ENCODE measurements at places on chromosomes 5 and 9.
A peak's percentile ranks its signal among the peaks of the same experiment; 100 is the strongest.

- no peak for DNase-seq
Observed at GRCh38 chr5:158313027-158313732, 454.2 kb upstream of the CLINT1 start.

GRCh38 chr5:89043676-89044075 lies 160.7 kb upstream of the MEF2C start:
- no peak for DNase-seq

- no peak for DNase-seq
Observed at GRCh38 chr9:35370241-35370640, 119.7 kb upstream of the RUSC2 start.

- no peak for DNase-seq
Observed at GRCh38 chr9:93660352-93661046, 84.1 kb downstream of the PHF2 start.

DNA sequence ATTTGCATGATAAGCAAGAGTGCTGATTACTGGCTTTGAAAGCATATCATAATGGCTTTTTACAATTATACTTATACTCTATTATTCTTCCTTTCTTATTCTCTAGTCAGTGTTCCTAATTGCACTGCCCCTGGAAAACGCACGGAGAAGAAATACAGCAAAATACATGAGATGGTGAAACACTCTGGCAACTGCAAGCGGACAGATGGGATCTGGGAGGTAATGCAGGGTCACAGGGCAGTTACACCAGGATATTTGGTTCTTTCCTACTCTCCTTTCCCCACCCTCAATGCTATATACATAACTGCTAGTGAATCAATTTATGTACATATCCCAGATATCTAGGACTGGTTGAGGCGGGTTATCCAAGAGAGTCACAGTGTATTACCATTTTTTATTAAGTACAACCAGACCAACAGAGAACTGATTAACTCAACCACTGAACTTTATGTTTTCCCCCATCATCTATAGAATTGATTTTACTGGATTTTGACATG lies 423.7 kb downstream of the ZSWIM6 start:
- peak; percentile 40 for DNase-seq

DNA sequence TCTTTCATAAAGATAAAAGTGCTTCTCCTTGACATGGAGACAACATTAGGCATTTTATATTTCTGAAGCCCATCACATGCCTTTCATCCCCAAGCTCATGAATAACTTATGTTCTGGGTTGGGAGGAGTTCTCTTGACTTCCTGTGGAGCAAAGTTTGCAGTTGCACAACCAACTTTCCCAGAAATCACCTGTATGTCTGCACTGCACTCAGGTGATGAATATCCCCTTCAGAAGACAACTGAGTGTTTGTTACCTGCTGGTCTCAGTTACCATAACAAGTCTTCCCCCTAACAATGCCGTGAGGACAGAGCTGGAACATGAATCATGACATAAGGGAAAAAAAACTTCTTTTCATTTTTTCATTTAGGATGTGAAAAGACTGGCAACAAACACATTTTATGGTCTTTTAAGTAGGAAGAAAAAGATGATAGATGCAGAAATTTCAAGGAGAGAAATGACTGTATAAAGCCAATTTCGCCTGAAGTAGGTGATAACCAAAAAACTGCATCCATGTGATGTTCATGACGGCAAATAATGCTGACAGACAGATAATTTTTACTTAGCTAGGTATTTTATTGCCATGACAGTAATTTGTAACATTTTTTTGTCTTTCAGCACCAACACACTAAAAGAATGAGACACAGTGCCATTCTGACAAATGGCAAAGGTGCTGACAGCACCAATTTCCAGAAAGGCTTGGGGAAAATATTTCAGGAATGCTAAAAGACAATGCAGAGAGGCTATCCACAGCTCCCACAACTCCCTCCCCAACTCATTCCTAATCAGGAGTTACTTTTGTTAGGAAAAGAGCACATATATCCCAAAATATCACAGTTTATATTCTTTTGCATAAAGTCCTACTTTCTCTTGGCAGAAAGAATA lies 656.3 kb downstream of the PRELID2 start:
- DNase-seq, result no peak

DNA sequence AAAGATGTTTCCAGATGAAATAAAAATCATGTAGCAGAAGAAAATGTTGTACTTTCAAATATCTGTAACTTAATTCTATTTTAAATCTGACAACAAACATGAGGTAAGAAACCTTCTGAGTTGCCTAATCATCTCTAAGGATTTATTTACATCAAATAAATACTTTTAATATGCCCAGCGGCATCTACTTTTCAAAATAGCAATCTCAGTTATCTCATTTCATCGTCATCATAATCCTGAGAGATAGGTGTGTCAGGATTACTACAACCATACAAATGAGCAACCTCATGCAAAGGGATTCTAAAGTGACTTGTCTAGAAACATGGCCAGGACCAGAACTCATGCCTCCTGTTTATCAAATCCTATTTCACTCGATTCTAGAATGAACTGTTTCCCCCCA lies 49.5 kb downstream of the DENND1A start:
- no peak for DNase-seq

DNA sequence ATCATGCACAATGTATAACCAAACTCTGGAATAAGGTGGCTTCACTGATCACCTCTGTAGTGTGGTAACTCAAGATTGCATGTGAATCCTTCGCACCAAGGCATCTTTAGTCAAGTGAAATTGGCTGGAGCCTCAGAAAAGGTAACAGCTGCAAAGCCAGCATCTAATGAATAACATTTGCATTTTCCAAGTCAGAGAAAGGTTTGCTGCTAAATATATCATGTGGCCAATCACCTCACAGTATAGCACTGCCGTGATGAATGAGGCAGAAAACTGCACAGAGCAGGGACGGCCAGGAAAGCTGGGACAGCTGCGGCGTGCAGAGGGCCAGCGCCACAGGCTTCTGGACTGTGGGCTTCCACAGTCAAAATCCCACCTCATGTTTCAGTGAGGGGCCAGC lies 18.5 kb downstream of the MRPS27 start:
- peak; percentile 66 for DNase-seq

GRCh38 chr5:25405850-25406249 lies 761.1 kb upstream of the CDH10 start:
- no peak for DNase-seq

DNA sequence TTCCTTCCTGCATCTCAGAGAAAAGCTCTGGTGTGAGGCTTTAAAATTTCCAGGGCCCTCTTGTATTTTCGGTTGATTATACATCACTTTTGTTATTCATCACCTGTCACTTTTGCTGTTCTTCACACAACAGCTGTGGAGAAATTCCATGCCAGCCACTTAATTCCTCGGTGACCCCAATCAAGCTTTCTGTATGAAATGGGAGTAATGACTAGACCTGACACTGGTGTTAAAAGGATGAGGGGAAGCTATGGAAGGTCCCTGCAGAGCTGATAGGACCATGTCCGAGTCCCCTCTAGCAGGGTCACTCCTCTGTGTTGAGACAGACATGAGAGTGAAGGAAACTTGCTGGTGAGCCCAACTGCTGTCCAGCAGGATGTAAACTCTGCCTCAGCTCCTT lies 59.7 kb downstream of the GPR21 start:
- DNase-seq, result no peak

Data from NCI-H1694 (cell line).